ENCODE measurements at places on chromosomes 2 and 18. TPM values are rescaled to one million over a fixed set of nuclear protein-coding genes. Genes with fewer than 3 reads are reported as not detected.

OSBPL6 gene
- total RNA-seq = 18.1 TPM

TNFRSF11A gene
- total RNA-seq = 0.06 TPM

SCN2A gene
- total RNA-seq = 1.3 TPM

PRLH gene
- not detected for total RNA-seq

All from LHCN-M2 (cell line).